ENCODE measurements at places on chromosomes 2 and 18.

DNA sequence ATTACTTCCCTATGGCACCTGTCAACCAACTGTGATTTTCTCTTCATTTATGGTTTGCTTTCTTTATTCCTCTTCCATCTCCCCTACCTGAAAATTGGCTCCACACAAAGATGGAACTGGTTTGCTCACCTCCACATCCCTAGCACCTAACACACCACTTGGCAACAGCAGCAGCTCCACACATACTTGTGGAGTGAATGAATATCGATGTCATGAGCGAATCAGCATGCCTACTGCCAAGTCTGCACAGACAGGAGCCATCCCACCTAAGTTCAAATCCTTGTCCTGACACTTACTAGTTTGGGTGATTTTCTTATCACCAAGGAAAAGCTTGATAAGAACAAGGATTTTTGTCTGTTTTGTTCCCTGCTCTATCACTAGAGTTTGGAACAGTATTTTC, 191.4 kb upstream of the TMEM200C start:
- no peak for DNase-seq

- no peak for DNase-seq
Observed at GRCh38 chr18:37334631-37335408, 230.8 kb downstream of the CELF4 start.

- DNase-seq: no peak
Observed at GRCh38 chr18:44747157-44747556, 66.5 kb downstream of the SETBP1 start.

- DNase-seq: no peak
Observed at GRCh38 chr2:195021711-195022507, 635.1 kb upstream of the SLC39A10 start.

GRCh38 chr2:72423756-72424155, 276.1 kb upstream of the CYP26B1 start:
- DNase-seq: no peak

GRCh38 chr2:3179208-3179607, 198.4 kb downstream of the EIPR1 start:
- peak; percentile 16 for DNase-seq

DNA sequence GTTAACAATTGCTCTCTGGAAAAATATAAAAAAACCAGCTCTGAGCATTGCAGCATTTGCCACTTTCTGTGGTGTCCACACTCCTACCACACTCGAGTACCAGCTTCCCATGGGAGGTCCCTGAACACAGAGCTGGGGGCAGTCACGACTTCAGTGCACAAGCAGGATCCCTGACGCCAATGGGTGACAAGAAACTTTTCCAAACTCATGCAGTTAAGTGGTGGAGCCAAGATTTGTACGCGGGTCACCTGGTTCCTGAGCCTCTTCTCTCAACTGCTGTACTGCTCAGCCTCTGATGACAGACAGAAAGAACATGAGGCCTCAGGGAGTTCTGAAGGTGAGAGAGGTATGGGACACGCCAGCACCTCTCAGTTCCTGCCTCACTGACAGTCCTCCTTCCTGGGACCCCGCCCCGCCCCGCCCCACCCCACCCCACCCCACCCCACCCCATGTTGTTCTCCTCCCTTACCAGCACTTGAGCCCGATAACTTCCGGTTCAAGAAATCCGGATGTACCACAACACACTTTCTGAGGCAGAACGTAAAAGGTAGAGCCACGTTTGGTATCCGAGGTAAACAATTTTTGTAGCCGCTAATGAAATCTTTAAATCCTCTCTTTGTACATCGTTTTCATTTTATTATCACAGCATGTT, 287.6 kb downstream of the MYCN start:
- no peak for DNase-seq

GRCh38 chr2:181677912-181678586, 2.3 kb downstream of the NEUROD1 start:
- peak; percentile 44 for DNase-seq

DNA sequence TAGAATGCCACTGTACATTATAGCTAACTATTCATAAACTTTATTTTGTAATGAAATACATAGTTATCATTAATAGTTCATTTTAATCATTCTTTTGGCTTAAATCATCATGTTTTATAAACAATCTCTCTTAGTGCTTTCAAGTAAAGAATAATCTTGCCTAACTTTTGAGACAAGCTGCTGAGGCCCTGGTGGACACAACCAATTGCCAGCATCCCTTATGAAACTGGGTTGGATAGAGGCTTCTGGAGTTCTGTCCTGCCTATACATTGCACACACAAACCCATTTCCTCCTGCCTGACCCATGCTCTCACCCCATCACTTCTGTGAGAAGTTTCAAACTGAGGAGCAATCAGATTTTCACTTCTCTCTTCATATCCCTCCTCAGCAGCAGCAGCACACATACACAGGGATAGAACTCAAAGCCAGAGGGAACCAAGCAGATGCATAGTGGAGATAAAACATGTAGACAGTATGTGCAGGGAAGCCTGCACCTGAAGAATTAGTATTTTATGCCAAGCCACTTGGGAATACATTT, 450.0 kb upstream of the SLC14A2 start:
- no peak for DNase-seq

DNA sequence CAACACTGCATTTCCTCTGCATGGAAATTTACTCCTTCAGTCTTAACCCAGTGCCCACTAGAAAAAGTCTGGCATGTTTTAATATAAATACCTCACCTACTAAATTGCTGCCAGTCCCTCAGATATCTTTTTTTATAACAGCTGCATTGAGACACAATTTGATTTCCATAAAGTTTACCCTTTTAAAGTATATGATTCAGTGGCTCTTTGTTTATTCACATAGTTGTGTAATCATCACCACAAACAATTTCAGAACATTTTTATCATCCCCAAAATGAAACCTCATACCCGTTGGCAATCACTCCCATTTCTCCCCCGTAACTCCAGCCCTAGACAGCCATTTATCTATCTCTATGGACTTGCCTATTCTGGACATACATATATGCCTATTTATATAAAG, 17.0 kb upstream of the FRZB start:
- DNase-seq: no peak

DNA sequence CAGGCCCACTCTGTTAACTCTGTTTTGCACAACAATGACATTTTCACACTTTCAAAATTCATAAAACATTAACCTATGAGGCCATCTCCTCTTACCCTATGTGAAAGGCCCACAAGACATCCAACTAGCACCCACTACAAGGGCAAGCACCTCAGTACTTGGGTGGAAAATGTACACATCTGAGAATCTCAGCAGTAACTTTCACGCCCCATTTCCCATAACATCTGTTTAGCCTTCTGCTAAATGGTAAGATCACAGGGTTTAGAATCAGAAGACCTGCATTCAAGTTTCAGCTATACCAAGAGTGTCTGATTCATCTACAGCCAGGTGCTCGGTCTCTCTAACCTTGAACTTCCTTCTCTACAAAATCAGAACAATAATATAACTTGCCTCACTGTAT, 89.2 kb downstream of the SP100 start:
- no peak for DNase-seq

DNA sequence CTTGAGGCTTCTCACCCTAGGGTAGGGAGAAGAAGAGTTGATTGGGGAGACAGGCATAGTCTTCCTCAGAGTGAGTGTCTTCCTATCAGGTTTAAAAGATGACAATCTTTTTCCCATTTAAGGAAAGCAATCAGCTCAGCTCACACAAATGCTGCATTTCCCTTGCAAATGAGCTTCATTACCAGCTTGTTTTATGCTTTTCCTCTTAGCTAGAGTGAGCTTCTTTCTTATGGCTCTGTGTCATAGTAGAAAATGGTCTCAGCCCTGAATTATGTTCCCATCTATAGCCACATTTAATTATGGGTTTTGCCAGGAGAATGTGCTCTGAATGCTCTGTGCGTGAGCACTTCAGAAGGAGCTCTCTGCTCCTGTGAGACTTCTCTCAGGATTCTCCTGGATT, 112.8 kb upstream of the NCK2 start:
- DNase-seq: no peak

- no peak for DNase-seq
Observed at GRCh38 chr2:28094739-28095138, 204.2 kb downstream of the BABAM2 start.

DNA sequence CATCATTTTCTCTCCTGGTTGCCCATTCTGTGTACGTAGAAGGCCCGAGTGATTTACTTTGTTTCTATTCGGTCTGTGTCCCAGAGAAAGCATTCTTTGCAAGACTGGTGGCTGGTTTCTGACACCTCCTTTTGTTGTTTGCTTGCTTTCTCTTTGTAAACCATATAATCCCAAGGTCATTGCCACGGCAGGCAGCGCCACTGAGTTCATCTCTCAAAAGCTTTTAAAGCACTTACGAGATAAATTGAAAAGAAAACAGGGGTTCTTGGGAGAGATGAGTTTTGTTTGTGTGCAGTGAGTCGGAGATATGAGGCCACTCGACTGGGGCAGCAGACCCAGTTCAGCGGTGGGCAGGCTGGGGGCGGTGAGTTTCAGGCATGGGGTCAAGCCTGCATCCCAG, 137.6 kb downstream of the NCK2 start:
- no peak for DNase-seq

GRCh38 chr18:47077111-47077510, 41.7 kb upstream of the ELOA2 start:
- DNase-seq: no peak
